Left lung (tissue), 14 donors: ENCODE measurements at places on chromosomes 1 and 21. TPM values are rescaled to one million over a fixed set of nuclear protein-coding genes. Genes with fewer than 3 reads are reported as not detected.

DNA sequence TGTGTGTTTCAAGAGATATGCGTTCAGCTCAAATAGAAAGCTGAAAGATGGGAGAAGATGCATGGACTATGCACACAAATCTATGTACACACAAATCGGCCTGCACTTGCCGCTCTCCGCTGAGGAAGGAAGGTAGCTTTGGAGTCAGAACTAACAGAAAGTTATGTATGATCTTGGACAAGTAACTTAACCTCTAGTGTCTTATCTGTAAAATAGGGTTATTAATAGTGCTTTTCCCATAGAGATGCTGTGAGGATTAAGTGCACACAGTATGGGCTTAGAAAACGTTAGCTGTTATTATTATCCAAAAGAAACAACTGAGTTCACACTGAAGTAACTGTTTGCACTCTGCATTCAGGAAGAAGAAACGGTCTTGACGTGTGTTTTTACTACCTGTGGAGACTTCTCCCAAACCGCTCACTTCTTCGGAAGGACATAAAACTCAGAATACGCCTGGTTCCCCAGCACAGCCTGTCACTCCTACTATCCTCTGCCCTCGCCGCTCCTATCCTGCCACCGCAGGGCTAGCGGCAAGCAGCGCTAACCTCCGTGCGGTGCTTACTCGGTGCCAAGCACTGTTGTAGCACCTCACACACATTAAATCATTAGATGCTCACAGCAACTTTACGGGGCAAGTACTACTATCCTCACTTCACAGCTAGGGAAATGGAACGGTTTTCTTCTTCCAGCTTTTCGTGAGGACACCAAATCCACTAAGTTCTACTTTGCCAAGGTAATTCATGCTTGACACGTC, 1.3 kb downstream of the TGFBR3 start:
- H3K27me3 ChIP-seq, result peaks cover 56% of the 10 kb centered on the region
- peak overlapping the region; percentile 91 for H3K27ac ChIP-seq
- no peak for DNase-seq

GRCh38 chr1:14598498-14599182, at the start of gene KAZN:
KAZN (plus strand) TSS chr1:14598685.
- peak; percentile 73 for DNase-seq
- H3K27ac ChIP-seq, result no peak within 1 kb of the TSS

DNA sequence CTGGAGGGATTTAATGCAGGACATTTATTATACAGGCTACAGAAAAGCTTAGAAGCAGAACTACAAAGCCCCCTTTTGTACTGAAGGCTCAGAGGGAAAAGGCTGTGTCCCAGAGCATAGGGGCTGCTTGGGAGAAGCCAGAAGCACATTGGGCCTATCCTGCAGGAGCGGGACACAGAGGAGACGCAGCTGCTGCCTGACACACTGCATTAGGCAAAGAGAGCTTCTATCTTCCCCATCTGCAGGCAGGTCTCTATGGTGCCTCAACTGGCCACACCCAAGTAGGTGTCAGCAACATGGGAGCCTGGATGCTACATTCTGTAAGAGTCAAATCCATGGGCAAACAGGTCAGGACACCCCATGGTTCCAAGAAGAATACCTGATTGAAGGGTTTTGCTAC, 595.9 kb downstream of the AJAP1 start:
- no peaks in the 10 kb centered on the region for H3K36me3 ChIP-seq
- H3K4me1 ChIP-seq, result no peaks in the 10 kb centered on the region
- no peak overlapping the region for H3K27ac ChIP-seq
- no peaks in the 10 kb centered on the region for H3K27me3 ChIP-seq
- no peak overlapping the region for H3K4me3 ChIP-seq
- DNase-seq, result no peak

The RNU1-4 gene
- total RNA-seq, result 2,748 TPM

The HSPB7 gene
- total RNA-seq, result 4.2 TPM

The CACNA1S gene
- total RNA-seq, result not detected

The HLCS gene
- 25.3 TPM for total RNA-seq

The ADGRL4 gene
- 11.8 TPM for total RNA-seq

GRCh38 chr1:63907051-63907450, 133.2 kb downstream of the ROR1 start:
- no peak overlapping the region for H3K4me3 ChIP-seq
- no peaks in the 10 kb centered on the region for H3K36me3 ChIP-seq
- no peak for DNase-seq
- H3K27ac ChIP-seq, result no peak overlapping the region

DNA sequence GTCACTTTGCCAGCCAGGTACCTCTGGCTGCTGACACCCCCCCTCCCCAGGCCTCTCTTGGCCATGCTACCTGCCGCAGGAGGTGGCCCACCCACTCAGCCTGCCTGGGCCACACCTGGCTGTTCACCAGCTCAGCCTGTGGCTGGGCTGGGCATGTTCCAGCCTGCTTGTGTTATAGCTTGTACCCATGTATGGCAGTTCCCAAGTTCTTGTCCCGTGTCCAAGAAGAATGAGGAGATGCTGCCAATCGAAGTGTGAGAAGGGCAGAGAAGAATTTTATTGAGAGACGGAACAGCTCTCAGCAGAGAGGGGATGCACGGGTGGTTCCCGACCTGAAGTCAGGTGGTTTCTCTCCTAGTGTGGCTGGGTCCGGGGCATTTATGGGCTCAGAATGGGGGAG, 3.9 kb upstream of the MMEL1 start:
- H3K4me1 ChIP-seq, result peaks cover under 1% of the 10 kb centered on the region
- H3K27me3 ChIP-seq, result peaks cover 48% of the 10 kb centered on the region
- DNase-seq, result no peak
- H3K36me3 ChIP-seq, result no peaks in the 10 kb centered on the region
- no peak overlapping the region for H3K4me3 ChIP-seq
- no peak overlapping the region for H3K27ac ChIP-seq

The LCE1A gene
- total RNA-seq, result not detected

The HAO2 gene
- total RNA-seq, result not detected

The C21orf58 gene
- total RNA-seq, result 6.4 TPM

The PPFIA4 gene
- 1.3 TPM for total RNA-seq

DNA sequence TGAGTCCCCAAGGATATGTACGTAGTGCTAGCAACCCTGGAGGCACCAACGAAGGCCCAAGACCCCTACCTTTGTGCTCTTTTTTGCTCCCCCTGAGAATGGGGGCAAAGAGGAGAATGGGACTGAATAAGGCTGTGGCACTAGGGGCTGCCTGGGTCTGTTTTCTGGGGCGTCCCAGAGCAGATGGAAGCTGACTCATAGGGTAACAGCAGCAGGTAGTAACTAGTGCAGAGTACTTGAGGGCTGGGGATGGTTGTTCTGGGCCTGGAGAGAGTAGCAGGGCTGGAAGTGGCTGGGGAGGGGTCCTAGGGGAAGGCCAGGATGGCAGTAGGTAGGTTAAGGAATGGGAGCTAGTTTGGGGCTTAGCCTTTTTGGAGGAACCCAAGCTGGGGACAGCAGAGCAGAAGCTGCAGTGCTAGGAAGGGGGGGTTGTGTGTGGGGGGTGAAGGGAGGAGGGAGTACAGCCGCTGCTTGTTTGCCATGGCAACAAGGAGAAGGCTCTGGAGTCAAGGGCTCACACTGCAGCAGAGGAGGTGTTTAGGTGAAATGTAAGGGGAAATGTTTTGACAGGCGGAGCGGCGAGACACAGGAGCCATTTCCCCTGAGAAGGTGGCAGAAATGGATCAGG, 1.8 kb downstream of the NCDN start:
- peaks cover 30% of the 10 kb centered on the region for H3K36me3 ChIP-seq
- DNase-seq, result no peak
- no peaks in the 10 kb centered on the region for H3K27me3 ChIP-seq
- no peak overlapping the region for H3K4me3 ChIP-seq

The CDK11A gene
- 21.1 TPM for total RNA-seq

- H3K36me3 ChIP-seq, result no peaks in the 10 kb centered on the region
- H3K27ac ChIP-seq, result no peak overlapping the region
- H3K4me3 ChIP-seq, result no peak overlapping the region
- no peaks in the 10 kb centered on the region for H3K27me3 ChIP-seq
- no peak for DNase-seq
Observed at GRCh38 chr1:183226361-183226760, 40.3 kb downstream of the LAMC2 start.

- H3K27ac ChIP-seq, result no peak overlapping the region
- H3K4me1 ChIP-seq, result no peaks in the 10 kb centered on the region
- H3K27me3 ChIP-seq, result no peaks in the 10 kb centered on the region
- H3K4me3 ChIP-seq, result no peak overlapping the region
Observed at GRCh38 chr21:38851101-38851500, 45.4 kb downstream of the ETS2 start.

GRCh38 chr21:42424914-42425541, 21.3 kb downstream of the UBASH3A start:
- no peak overlapping the region for H3K4me3 ChIP-seq
- no peak for DNase-seq
- no peak overlapping the region for H3K27ac ChIP-seq
- peaks cover 3% of the 10 kb centered on the region for H3K27me3 ChIP-seq

The BMP8B gene
- 2.8 TPM for total RNA-seq

The CDK18 gene
- 30.1 TPM for total RNA-seq

- peaks cover 22% of the 10 kb centered on the region for H3K36me3 ChIP-seq
- H3K27ac ChIP-seq, result no peak overlapping the region
Observed at GRCh38 chr1:17069452-17070162, 15.8 kb upstream of the SDHB start.

DNA sequence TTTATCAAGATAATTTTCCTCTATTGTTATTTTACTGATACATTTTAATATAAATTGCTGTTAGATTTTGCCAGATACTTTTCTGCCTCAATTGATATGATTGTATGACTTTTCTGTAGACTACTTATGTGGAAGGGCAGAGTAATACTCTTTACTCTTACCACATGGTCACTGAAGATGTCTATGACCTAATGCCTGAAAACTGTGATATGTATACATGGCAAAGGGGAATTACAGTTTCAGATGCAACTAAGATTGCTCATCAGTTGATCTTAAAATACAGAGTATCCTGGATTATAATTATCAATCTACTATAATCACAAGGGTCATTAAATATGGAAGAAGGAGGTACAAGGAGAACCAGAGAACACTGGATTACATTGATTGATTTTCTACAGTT, 1528.0 kb downstream of the BRINP3 start:
- H3K27ac ChIP-seq, result no peak overlapping the region
- no peaks in the 10 kb centered on the region for H3K4me1 ChIP-seq
- no peaks in the 10 kb centered on the region for H3K27me3 ChIP-seq
- no peaks in the 10 kb centered on the region for H3K36me3 ChIP-seq
- no peak overlapping the region for H3K4me3 ChIP-seq

DNA sequence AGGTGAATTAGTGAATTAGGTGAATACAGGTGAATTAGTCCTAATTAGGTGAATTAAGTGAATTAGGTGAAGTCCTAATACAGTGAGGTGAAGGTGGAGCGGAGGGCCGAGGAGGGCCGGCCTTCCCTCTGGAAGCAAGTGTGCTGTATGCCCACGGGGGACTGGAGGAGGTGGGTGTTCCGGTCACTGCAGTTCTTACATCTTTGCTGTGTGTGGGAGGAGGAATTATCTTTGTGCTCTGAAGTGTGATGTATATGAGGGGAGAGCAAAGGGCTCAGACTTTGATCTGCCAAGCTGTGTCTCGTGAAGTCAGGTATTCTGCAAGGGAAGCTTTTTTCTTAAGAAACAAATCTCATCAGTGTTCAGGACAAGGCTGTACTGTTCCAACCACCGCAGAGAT, 45.4 kb downstream of the AGPAT3 start:
- no peak for DNase-seq
- H3K4me1 ChIP-seq, result peaks cover 12% of the 10 kb centered on the region
- no peak overlapping the region for H3K4me3 ChIP-seq
- peaks cover 25% of the 10 kb centered on the region for H3K36me3 ChIP-seq
- H3K27me3 ChIP-seq, result no peaks in the 10 kb centered on the region
- H3K27ac ChIP-seq, result no peak overlapping the region

DNA sequence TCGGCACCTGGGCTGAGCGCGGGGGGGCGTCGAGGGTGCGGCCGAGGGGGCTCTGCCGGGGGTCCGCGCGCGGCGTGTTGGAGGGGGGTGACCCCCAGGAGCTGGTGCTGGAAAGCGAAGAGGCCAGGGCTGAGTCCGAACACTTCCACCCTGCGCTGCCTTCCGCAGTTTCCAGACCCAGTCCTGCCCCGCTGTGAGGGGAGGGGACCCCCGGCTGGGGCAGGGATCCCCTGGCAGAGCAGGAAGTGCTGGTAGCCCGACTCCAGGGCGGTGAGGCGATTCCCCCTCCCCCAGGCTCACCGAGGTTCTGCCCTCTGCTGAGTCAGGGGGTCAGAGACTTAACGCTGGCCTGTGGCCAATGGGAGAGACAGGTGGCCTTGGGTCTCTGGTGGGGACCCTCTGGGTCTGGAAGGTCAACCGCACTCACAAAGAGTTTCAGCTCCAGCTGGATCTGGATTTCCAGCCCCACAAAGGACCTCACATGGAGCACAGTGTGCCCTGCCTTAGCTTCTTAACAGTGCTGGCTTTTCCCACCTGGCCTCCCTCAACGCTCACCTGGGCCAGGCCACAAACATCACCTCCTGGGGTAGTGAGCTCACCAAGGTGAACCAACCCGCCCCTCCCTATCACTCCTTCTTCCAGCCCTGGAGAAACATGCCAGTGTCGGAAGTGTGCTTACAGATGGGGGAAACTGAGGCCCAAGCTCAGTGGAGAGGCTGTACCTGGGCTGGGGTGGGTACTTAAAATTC, 39.8 kb upstream of the SYNC start:
- peaks cover 30% of the 10 kb centered on the region for H3K27me3 ChIP-seq
- H3K27ac ChIP-seq, result peak overlapping the region; percentile 83
- H3K4me1 ChIP-seq, result peaks cover 10% of the 10 kb centered on the region
- no peaks in the 10 kb centered on the region for H3K36me3 ChIP-seq
- no peak for DNase-seq
- H3K4me3 ChIP-seq, result peak overlapping the region; percentile 58

DNA sequence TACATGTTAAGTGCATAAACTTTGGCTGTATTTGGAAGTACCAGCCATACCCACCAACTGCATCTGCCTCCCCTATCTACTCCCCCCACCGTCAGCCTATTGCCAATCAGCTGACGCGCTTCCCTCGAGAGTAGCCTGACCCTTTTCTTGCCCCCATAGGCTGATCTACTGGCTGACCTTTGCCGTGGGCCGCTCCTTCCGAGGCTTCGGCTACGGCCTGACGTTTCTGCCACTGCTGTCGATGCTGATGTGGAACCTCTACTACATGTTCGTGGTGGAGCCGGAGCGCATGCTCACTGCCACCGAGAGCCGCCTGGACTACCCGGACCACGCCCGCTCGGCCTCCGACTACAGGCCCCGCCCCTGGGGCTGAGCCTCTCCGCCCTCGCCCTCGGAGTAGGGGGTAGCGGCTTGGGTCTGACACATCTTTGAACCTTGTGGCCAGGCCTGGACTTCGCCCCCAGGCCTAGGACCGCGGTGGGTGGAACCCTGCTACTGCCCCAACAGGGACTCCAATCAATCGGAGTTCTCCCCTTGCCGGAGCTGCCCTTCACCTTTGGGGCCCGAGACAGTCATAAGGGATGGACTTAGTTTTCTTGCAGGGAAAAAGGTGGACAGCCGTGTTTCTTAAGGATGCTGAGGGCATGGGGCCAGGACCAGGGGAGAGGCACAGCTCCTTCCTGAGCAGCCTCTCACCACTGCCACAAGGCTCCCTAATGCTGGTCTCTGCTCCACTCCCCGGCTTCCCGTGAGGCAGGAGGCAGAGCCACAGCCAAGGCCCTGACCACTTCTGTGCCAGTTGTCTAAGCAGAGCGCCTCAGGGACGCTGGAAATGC, 4.0 kb downstream of the GLMP start:
- peaks cover 15% of the 10 kb centered on the region for H3K4me1 ChIP-seq
- H3K27ac ChIP-seq, result peak overlapping the region; percentile 82
- no peaks in the 10 kb centered on the region for H3K27me3 ChIP-seq
- peak; percentile 58 for DNase-seq
- H3K4me3 ChIP-seq, result peak overlapping the region; percentile 36
- H3K36me3 ChIP-seq, result peaks cover 21% of the 10 kb centered on the region

The MRPL24 gene
- 42.8 TPM for total RNA-seq
